ENCODE measurements at places on chromosomes 2 and 18.

DNA sequence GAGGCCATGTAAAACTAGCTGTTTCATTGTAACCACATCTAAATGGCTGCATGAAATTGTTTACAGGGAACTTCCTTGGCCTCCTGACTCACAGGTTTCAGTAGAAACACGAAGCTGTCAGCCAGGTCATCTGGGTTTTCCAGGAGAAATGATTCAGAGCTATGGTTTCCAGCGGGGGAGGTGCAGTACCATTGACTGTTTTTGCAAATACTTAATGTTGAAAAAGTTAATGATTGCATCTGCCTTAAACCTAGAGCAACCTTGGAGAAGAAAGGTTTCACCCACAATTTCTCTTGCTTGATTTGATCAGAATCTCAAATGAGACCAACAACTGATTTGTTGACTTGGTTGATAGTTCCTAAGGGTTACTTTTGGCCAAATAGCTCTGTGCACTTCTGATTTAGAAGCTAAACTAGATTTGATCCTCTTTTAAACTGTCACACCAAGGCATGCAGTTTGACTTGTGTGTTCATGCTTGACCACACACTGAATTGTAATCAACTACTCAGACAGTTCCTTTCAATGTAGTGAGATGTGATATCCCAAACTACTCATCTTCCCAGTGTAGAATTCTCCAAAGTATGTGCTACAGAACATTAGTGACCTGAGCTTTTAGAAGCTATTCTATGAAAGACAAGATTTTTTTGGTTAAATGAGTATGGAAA lies 193.5 kb upstream of the CHST9 start:
- DNase-seq, result peak; percentile 89

GRCh38 chr2:75287624-75288316 lies 88.5 kb upstream of the TACR1 start:
- no peak for DNase-seq

GRCh38 chr2:233964581-233964980 lies 47.4 kb downstream of the TRPM8 start:
- peak; percentile 81 for DNase-seq

- no peak for DNase-seq
Measured at GRCh38 chr18:10838553-10838952, 310.8 kb downstream of the PIEZO2 start.

GRCh38 chr2:128477026-128477820 lies 158.6 kb upstream of the HS6ST1 start:
- DNase-seq, result no peak

DNA sequence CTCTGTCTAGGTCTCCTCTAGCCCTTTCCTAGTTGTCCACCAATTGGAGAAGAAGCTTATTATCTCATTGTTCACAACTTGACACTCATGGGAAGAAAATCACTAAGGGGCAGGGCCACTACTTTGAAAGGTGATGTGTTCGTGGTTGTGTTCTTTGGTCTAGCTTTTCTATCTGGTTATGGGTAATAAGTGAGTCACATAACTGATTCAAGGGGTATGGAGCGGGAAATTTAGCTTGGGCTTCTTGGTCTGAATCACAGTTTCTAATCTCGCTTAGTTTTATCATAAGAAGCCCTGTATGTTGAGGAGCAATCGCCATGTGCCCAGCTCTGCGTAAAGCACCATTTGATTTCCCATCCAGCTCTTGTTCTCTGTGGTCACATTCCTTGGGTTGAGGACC lies 18.7 kb upstream of the DYTN start:
- no peak for DNase-seq

- no peak for DNase-seq
Measured at GRCh38 chr2:235754357-235755207, 260.7 kb downstream of the AGAP1 start.

GRCh38 chr2:53422979-53423378 lies 344.6 kb upstream of the CHAC2 start:
- DNase-seq, result peak; percentile 56

- peak; percentile 32 for DNase-seq
Measured at GRCh38 chr2:99818842-99819241, 323.5 kb downstream of the AFF3 start.
